ENCODE measurements at places on chromosomes 3 and 15.

DNA sequence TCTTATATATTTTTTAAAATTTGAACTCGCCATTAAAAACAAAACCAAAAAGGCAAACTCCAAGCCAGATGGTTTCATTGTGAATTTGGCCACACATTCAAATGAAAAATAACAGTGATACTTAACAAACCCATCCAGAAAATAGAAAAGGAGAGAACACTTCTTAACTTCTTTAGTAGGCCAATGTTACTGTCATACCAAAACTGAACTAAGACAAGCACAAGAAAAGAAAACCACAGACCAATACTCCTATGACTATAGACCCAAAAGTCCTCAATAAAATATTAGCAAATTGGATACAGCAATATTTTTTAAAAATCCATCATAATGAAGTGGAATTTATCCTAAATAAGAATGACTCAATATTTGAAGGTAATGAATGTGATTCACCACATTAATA, 73.5 kb upstream of the ALDH1A3 start:
- no peak for DNase-seq

GRCh38 chr3:15823092-15823491, 25.3 kb upstream of the ANKRD28 start:
- DNase-seq: no peak

GRCh38 chr3:39590806-39591205, 123.3 kb downstream of the MOBP start:
- no peak for DNase-seq

DNA sequence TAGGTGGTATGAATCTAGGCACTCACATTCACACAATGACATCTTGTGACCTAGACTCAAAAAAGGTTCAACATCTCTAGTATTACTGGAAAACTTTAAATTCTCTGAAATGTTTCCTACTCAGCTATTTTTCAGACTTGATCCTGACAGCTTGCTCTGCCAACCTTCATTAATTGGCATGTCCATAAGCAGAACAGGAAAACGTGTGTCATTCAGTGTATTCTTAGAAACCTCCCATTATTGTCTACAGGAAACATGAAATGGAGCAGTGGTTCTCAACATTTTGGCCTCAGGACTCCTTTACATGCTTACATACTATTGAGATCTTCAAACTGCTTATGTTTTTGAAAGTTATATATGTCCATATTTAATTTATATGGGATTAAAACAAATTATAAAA, 363.2 kb downstream of the NAALADL2 start:
- no peak for DNase-seq

DNA sequence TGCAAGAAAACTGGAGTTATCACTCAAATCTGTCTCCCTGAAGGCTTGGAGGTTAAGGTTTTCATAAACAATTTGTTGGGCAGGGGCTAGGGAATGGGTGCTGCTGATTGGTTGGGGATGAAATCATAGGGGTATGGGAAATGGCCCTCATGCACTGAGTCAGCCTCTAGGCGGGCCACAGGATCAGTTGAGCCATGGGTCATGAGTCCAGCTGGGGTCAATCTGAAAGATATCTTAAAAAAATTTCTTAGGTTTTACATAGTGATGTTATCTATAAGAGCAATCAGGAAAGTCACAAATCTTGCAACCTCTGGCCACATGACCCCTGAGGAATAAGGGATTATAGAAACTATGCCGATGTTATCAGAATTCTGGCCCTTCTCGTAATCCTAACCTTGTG, 491.7 kb downstream of the ZIC1 start:
- no peak for DNase-seq

GRCh38 chr3:136960838-136961836, 3.4 kb downstream of the IL20RB start:
- DNase-seq: no peak

DNA sequence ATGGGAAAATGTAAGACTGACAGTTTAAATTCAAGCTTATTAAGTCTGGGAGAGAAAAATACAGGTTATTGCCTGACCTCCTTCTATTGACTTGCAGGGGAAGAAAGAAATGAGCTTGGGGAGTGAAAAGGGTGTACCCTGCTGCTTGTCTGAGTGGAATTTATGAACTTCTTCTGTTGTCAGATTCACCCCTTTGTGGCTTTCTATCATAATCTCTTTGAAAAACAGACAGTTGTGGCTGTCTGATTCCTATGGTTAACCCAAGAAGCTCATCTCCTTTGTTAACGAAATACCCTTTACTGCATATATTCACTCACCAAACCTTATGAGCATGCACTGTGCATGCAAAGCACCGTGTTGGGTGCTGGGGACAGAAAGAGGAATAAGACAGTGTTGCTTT, 22.5 kb downstream of the GPD1L start:
- no peak for DNase-seq

- DNase-seq: no peak
These were observed 115.1 kb downstream of the TPRA1 start for GRCh38 chr3:127475391-127475790.

- no peak for DNase-seq
These were observed 98.2 kb downstream of the PLXNA1 start for GRCh38 chr3:127081001-127081720.

DNA sequence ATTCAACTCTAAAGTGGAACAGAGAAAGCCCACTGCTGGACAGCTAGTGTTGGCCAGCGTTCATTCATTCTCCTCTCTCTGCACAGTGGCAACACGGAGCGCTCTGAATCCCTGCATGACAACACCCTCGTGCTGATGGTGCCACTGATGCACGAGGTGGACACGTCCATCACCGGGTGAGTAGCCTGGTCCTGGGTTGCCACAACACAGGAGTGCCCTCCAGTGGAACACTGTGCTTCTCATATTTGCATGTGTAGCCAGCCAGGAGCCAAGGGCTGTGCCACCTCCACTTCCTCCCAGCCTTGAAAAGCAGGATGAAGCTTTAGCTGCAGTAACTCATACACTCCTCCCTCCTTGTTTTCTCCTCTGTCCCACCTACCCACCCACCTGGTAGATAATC, 120.0 kb upstream of the CTDSPL start:
- DNase-seq: no peak

DNA sequence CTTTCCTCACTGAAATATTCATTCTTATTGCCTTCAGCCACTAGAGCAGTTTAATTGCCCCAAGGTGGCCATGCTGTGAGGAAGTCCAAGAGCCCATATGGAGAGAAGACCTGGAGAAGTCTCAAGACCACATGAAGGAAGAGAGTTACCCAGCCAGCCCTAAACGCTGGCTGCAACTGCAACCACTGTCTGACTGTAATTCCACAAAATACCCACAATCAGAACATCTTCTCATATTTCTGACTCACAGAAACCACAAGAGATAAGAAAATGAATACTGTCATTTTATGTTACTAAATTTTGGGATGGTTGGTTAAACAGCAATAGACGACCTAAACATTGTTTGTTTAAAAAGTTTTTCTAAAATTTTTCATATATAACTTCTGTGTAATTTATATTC, 14.7 kb upstream of the SST start:
- DNase-seq: no peak

DNA sequence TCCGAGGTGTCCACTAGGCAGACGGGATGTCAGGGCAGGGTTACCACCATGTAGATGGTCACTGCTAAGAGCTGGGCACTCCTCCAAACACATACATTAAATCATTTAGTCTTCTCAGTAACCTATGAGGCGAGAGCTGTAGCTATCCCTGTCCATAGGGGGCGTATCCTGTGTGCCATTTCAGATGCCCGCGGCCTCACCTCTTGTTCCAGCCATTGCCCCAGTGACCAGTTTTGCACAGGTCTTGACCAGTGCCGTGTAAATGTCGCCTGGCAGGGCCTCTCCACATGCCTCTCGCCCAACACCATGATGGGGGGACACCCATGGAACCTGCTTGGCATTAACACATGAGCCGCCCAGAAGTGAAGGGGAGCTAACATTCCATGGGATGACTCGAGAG, 20.8 kb upstream of the SRP14 start:
- DNase-seq: no peak

- DNase-seq: no peak
These were observed 47.0 kb upstream of the FSTL1 start for GRCh38 chr3:120497818-120498217.

- DNase-seq: no peak
These were observed 152.4 kb downstream of the LEKR1 start for GRCh38 chr3:156978481-156978961.

DNA sequence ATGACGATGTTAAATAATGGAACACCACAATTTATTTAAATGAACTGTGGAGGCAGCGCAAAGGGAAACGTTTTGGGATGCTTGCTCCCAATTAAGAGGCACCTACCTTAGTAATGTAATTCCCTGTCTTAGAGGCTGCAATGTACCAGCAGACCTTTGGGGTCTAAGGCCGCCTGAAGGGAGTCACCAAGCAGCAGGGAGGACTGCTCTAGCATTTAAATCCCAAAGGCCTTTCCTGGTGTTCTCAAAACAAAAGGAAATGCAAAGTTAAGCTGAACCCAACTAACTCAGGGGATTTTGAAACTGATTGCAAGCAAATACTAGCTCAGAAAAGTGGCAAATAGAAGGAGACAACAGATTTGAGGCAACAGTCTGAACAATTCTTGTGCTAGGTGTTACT, 510.8 kb downstream of the GABRG3 start:
- no peak for DNase-seq

DNA sequence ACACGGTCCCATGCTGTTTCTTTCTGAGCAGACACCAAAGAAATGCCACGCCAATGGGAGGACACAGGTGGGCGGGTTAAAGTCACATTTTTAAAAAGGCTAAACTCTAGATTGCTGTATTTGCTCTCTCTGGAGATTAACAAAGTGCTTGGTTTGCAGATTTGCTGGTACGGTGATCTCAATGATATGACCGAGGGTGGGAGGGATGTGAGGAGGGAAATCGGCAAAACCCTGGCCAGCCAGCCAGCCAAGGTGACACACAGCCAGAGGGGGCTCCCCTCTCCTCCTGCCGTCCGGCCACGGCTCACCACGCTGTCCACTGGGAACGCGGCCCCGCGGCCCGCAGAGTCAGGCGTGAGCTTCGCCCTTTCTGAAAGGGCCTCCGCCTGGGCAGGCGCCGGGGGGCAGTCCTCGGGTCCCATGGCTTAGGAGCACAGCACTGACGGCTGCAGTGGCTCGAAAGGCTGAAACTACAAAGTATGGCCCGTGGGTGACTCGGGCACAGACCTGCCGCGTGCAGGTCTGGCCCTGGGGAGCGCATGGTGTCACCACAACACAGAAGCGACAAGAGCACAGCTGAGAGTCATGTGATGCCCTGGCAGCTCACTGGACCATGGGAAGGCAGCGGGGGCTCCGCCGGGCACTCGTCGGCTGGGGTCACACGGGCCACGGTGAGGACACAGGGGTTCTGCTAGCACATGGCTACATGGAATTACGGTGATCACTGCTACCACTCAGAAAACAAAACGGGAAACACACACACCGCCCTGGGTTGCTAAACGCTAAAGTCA, 57.8 kb upstream of the RPL32 start:
- DNase-seq: no peak

GRCh38 chr15:33934396-33934795, 33.9 kb upstream of the CHRM5 start:
- DNase-seq: no peak

DNA sequence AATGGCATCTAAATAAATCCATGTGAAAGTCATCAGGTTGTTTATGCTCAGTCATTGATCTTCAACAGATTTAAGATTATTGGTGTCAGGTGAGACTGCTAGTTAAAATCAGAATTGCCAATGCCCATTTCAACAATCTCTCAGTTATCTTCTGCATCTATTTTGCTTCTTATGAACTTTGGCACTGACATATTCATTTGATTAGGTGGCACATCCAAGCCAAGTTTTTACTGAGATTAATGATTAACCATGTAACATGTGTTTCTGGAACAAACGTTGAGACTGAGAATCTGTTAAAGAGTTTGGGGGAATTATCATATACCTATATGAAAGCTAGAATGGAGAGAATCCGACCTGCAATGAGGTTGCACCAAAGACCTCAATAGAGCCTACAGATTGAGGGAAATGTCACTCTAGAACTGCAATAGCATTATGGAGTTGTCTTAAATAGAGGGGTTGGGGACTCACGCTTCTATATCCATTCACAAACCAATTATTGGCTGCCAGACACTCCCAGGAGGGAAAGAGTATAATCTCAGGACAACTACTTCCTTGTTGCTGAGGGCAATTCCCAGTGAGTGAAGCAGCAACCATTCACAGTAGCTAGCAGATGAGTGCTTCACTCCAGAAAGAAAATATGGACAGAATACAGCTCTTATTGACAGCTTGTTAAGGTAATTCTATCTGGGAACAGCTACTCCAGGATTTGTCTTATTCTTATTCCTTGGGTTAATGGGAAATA, 891.3 kb downstream of the SQOR start:
- no peak for DNase-seq
